NCI-H1092 (cell line): ENCODE measurements at places on chromosomes 12 and 14.

DNA sequence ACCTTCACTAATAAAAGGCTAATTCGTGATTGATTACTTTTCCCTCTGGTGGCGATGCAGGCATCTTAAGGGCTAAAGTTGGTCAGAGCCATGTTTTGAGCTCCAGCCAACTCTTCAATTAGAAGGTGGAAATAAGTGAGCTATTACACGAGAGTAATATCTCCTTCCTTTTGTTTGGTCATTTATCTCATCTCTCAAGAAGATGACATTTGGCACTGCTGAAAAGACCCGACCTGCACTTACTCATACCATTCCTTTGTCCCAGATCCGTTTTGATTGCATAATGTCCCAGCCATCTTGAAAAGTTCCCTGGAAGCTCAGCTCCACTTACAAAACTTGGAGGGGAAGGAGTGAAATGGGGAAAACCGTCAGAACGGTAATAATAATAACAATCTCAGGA lies 316.2 kb downstream of the VRK1 start:
- DNase-seq = no peak

DNA sequence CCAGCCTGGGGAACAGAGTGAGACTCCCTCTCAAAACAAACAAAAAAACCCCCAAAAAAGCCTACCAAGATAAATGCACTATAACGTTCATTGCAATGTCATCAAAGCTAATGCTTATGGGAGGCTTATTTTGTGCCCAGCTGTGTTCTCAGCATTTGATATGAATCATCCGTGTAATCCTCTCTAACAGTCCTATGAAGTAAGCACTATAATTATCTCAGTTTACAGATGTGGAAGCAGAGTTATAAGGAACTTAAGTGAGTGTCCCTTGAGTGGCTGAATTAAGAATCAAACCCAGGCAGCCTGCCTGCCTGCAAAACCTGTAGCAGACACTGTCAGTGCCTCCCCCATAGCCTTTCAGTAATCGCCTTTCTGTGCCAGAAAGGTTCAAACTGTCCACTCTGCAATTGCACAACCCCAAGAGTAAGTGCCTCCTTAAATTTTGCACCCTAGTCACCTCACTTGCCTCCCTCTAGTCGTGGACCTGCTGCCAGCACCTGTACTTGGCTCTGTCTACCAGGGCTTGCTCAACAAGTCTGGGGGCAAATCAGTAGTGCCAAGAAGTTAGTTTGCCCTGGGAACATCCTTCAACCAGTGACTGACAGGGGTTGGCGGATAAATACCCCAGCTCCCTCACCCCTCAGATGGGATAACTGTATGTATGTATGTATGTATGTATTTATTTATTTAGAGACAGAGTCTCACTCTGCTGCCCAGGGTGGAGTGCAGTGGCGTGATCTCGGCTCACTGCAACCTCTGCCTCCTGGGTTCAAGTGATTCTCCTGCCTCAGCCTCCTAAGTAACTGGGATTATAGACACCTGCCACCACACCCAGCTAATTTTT lies 23.8 kb upstream of the PPP1CC start:
- no peak for DNase-seq

DNA sequence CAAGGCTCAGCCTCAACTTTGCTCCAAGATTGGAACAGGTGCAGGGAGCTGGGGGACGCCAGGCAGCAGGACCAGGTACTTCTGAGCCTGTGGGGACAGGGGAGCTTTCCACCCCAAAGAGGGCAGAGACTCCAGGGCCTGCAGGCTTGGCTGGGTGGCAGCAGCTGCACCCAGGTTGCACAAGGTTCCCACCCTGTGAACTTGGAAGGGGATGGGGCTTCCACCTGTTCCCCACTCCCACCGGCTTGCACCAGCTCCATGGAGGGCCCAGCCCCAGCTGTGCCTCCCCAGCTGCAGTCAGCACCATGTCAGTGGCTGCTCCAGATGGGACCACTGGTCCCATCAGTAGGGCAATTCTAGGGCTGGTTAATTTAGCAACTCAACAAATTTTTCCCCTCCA lies 114.0 kb upstream of the CDKN3 start:
- no peak for DNase-seq

DNA sequence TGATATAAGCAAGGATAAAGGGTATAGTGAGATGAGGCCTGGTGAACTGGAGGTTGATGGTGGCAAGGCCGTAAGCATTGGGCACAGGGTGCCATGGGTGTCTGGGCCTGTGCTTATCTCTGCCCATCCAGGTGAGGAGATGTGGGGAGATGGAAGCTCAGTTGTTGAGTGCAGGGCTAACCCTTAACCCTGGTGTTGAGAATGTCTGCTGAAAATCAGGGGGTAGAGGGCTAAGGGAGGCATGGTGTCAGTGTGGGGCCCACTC lies 86.1 kb downstream of the SYNE2 start:
- no peak for DNase-seq

- no peak for DNase-seq
Measured at GRCh38 chr12:46580445-46580844, 207.9 kb upstream of the SLC38A2 start.

DNA sequence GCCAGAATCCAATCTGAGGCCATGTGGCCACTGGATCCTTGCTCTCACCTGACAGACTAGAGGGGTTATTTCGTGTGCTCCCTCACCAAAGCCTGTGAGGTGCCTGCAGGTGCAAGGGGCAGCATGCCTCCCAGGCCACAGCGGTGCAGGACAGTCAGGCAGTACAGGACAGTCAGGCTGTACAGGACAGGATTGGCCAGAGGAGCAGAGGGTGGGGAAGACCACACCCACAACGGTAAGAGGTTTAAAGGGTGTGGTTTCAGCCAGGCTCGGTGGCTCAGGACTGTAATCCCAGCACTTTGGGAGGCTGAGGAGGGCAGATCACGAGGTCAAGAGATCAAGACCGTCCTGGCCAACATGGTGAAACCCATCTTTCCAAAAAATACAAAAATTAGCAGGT lies 3.1 kb upstream of the BRF1 start:
- no peak for DNase-seq

GRCh38 chr12:75862692-75863471 lies 168.7 kb downstream of the PHLDA1 start:
- DNase-seq = no peak

- no peak for DNase-seq
Measured at GRCh38 chr14:87076146-87076545, 916.8 kb downstream of the GALC start.

- no peak for DNase-seq
Measured at GRCh38 chr12:11917501-11917900, 153.2 kb upstream of the BCL2L14 start.

- DNase-seq = no peak
Measured at GRCh38 chr12:11681207-11681606, 31.7 kb downstream of the ETV6 start.
